ENCODE measurements at places on chromosomes 5 and 9.

DNA sequence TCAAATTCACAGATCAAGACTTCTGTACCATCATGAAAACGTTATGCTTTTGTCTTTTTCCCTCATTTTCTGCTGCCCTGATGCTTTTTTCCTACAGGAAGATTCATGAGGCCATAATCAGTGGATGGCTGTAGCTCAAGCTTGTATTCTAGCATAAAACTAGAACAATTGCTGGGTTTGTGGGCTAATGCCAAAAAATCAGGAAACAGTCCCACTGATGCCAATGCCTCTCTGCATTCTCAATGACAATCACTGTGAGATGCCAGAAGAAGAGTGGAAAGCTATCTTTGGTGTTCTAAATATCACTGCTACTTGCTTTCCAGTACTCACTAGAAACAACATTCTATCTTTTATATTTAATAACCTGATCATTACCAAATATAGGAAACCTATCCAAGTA is 33.3 kb upstream of the FAM170A start:
- DNase-seq = no peak

GRCh38 chr9:131282688-131283422 is 6.5 kb upstream of the FAM78A start:
- DNase-seq = no peak

DNA sequence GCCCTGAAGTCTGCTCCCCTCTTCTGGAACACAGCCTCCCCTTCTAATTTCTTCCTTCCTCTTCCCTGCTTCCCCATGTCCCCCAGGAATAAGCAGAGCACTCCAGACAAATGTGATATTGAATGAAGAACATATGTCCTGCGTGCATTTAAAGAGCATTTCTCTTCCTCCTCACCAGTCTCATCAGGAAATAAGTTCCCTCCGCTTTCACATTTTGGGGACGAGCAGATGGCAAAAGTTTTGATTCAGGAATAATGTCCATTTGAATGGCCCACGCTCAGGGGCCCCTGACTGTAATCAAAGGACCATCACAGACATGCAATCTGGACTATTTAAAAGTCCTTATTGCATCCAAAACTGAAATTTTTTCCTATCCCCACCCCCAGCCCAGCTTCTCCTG is 316.1 kb downstream of the CDK5RAP2 start:
- no peak for DNase-seq

DNA sequence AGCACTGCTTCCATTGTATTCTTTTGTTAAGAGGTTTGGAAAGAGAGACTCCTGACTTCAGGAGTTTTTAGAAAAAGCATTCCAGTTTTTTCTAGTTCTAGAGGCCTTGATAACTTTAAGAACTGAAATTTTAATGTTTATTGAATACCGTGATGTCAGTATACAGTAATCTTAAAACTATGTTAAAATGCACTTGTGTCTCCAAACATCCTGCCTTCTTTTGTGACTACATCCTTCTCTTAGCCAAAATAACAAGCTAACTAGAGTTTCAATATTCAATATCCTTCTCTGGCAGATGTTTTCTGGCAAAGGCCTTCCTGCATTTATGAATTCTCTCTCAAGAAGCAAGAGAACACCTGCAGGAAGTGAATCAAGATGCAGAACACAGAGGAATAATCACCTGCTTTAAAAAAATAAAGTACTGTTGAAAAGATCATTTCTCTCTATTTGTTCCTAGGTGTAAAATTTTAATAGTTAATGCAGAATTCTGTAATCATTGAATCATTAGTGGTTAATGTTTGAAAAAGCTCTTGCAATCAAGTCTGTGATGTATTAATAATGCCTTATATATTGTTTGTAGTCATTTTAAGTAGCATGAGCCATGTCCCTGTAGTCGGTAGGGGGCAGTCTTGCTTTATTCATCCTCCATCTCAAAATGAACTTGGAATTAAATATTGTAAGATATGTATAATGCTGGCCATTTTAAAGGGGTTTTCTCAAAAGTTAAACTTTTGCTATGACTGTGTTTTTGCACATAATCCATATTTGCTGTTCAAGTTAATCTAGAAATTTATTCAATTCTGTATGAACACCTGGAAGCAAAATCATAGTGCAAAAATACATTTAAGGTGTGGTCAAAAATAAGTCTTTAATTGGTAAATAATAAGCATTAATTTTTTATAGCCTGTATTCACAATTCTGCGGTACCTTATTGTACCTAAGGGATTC is 43.1 kb downstream of the NDFIP1 start:
- no peak for DNase-seq

- DNase-seq = no peak
Observed at GRCh38 chr9:83508067-83508466, 30.1 kb downstream of the FRMD3 start.

DNA sequence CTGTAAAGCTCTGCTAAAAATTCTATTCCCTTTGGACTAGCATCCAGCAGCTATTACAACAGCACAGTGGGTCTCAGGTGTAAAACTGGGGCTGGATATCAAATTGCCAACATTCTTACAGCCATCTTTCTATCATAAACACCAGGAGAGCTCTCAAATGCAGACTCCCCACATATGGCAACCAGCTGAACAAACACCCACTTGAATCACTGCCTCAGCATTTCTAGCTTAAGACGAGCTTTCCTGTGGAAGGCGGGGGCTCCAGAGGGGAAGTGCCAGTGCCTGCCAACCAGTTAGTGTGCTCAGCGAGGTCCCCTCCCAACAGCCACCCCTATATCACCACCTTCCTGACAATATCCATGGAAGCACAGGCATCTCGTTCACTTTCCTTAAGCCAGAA is 62.2 kb downstream of the IPPK start:
- DNase-seq = no peak

GRCh38 chr9:136011376-136011702 is 50.2 kb upstream of the UBAC1 start:
- DNase-seq = no peak

DNA sequence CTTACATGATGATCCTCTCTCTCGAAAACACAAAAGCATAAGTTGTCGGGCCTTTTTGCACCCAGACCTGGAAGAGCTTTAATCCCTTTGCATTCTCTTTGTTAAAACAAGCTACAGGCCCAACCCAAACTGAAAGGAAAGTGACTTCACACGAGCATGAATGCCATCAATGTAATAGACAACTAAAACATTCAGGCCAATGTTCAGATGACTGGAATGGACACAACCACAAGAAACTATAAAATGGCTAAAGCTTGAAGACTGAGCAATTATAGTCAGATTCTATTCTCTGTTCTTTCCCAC is 45.5 kb downstream of the RFX3 start:
- no peak for DNase-seq

DNA sequence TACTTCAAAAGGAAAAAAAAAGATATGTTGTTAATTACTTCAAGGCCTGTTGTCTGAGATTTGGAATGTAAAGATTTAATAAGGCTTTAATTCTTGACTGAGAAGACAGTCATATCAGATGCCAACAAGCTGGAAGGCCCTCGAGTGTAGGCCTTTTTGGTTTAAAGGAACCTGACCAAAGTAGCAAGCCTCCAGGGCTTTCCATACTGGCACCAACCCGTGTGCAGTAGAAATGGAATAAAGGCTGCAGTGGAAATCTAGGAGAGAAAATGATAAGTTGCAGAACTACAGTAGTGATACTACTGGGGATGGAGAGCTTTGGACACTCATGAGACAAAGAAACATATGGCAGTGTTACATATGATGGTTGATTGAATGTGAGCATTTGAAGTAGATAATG is 358.0 kb downstream of the TAF11L14 start:
- no peak for DNase-seq

DNA sequence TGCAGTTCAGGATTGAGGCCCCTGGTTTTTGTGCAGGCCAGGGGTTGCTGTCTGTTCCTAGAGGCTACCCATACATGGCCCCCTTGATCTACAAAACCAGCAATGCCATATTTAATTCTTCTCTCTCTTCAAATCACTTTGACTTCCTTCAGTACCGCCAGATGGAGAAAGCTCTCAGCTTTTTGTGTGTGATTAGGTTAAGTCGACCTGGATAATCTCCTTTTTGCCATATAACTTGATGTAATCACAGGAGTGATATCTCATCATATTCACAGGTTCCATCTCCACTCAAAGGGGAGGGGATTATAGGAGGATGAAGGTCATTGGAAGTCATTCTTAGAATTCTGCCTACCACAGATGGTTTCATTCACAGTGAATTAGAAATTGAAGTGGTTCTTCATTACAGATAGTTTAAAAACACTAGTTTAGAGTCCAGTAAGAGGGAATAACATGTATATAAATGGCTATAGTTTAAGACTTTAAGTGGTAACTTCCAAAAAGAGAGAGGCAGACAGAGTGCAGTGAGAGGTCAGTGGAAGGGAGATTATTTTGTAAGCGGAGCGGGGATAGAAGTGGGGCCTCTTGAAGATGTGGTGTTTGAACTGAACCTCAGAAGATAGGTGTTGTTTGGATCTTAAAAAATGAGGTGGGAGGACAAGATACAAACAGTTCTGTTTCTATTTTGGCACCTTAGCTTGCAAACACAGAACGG is 85.9 kb downstream of the GALNT10 start:
- DNase-seq = no peak

- DNase-seq = no peak
Observed at GRCh38 chr9:111068771-111069170, 30.5 kb upstream of the LPAR1 start.

GRCh38 chr5:891837-892393 is 686 bp downstream of the BRD9 start:
- no peak for DNase-seq

DNA sequence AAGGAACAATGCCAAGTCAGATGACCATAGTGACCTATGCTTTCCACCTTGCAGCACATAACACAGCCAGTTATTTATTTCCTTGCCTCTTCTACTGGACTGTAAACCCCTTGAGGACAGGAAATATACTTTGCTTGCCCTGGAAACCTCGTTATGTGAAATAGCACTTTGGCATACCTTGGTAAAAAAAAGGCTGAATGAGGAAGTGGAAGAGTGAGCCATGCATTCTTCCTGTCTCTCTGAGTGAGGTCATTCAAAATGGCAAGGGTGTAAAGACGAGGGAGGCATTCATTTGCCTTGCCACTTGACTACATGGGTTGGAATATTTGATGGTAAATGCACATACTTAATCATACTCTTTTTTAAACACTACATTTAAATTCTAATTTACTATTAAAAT is 42.8 kb upstream of the SVEP1 start:
- no peak for DNase-seq

GRCh38 chr5:55278778-55279177 is 28.7 kb downstream of the DHX29 start:
- DNase-seq = no peak

DNA sequence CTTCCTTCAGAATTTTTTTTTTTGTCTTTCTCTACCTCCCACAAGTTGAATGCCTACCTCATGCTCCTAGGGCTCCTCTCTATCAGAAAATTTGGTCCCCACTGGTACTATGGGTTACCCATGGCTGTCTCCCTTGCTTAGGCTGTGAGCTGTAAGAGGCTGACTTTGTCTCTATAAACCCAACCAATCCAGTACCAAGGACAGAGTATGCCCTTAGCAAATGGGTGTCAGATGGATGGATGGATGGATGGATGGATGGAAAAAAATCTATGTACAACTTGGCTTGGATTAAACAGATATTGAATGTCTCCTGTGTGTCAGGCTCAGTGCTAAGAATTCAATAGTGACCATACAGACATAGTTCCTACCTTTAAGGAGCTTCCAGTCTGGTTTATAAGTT is 398.2 kb upstream of the TRPC7 start:
- no peak for DNase-seq

DNA sequence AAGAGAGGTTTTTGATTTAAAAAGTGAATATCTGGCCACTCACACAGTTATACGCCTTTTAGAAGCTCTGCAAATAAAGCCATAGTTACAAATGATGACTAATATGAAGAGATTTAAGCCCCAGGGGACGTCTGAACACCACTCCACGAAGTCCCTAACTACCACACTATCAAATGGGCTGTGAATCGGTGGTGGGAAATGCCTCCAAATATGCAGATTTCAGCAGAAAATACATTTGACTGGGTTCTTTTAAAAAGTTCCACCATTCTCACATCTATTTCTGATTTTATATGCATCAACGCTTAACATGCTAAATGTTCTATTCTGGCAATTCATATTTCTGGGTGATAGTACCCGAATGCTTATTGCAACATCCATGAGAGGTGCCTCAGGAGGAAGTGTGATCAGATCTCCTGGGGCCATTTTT is 22.5 kb downstream of the TICAM2 start:
- DNase-seq = no peak

DNA sequence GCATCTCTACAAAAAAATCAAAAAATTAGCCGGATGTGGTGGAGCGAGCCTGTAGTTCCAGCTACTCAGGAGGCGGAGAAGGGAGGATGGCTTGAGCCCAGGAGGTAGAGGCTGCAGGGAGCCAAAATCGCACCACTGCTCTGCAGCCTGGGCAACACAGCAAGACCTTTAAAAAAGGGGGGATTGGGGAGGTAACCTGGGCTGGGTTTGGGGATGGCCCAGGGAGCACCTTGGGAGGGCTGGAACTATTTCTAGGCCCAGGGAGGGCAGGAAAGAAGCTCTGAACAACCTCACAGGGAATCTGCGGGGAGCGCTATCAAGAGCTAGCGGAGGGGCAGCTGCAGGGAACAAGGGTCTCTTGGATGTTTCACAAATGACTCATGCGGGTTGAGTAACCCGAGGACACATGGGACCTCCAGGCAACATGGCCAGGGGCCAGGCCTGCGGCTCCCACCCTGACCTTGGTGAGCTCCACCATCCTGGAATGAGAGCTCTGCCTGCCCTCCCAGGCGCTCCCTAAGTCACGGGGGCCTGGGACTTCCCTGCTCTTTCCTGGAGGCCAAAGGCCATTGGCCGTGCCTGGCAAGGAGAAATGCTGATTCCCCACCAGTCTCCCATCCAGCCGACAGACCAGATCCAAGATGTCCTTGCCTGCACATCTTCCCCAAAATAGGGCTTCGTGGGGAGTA is 23.4 kb downstream of the SARDH start:
- no peak for DNase-seq

DNA sequence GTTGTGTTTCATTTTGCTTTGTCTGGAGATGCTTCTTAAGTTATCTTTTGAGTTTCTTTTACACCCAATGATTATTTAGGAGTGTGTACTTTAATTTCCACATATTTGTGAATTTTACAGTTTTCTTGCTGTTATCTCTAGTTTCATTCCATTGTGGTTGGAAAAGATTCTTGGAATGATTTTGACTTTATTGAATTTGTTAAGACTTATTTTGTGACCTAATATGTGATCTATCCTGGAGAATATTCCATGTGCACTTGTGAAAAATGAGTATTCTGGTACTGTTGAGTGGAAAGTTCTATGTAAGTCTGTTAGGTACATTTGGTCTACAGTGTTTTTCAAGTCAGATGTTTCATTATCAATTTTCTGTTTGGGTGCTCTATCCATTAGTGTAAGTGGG is 24.4 kb upstream of the GRAMD2B start:
- no peak for DNase-seq

GRCh38 chr5:139804800-139805397 is 9.3 kb downstream of the PSD2 start:
- DNase-seq = no peak

GRCh38 chr5:31886206-31886605 is 247.3 kb downstream of the PDZD2 start:
- DNase-seq = no peak

GRCh38 chr5:74149395-74149794 is 491.1 kb downstream of the ENC1 start:
- no peak for DNase-seq
